ENCODE measurements at places on chromosomes 5 and 9. TPM values are rescaled to one million over a fixed set of nuclear protein-coding genes. Genes with fewer than 3 reads are reported as not detected.

Gene SLC34A1
- polyA plus RNA-seq: not detected

Gene BRINP1
- not detected for polyA plus RNA-seq

Gene DNAH5
- not detected for polyA plus RNA-seq

Gene GAPT
- polyA plus RNA-seq: 237 TPM

Gene NDST1
- polyA plus RNA-seq: 3.1 TPM

Gene ASB6
- 27.2 TPM for polyA plus RNA-seq

Gene RLN2
- 5.1 TPM for polyA plus RNA-seq

Gene EFNA5
- polyA plus RNA-seq: not detected

Gene SECISBP2
- polyA plus RNA-seq: 30.6 TPM

Gene GABRA6
- not detected for polyA plus RNA-seq

Gene FAF2
- 11.1 TPM for polyA plus RNA-seq

Gene SLC31A2
- polyA plus RNA-seq: 0.85 TPM

Gene TPD52L3
- not detected for polyA plus RNA-seq

Gene CFAP90
- not detected for polyA plus RNA-seq

Gene AP3S1
- polyA plus RNA-seq: 87.5 TPM

Gene LMX1B
- polyA plus RNA-seq: not detected

Gene SCAMP1
- 29.2 TPM for polyA plus RNA-seq

Gene FAM163B
- polyA plus RNA-seq: not detected

Gene SV2C
- not detected for polyA plus RNA-seq

Gene ALDH7A1
- 5.6 TPM for polyA plus RNA-seq

Gene TRUB2
- polyA plus RNA-seq: 27.6 TPM

Gene RNF183
- not detected for polyA plus RNA-seq

Gene HTR4
- not detected for polyA plus RNA-seq

Gene PCDHA3
- not detected for polyA plus RNA-seq

Gene ELOVL7
- 0.90 TPM for polyA plus RNA-seq

Gene PHAX
- 97.1 TPM for polyA plus RNA-seq

Gene ZBTB26
- polyA plus RNA-seq: 2.3 TPM

Gene TRAF1
- polyA plus RNA-seq: 1.3 TPM

Gene CCL19
- polyA plus RNA-seq: not detected

Gene ST8SIA4
- polyA plus RNA-seq: 24.2 TPM

Gene FBLL1
- polyA plus RNA-seq: not detected

Gene SPATA31D4
- not detected for polyA plus RNA-seq

Gene PTCD2
- polyA plus RNA-seq: 2.4 TPM

Gene CBY3
- 0.64 TPM for polyA plus RNA-seq

Gene DMAC1
- polyA plus RNA-seq: 59.9 TPM

Gene REXO4
- 31.6 TPM for polyA plus RNA-seq

Gene PSD2
- not detected for polyA plus RNA-seq

Data from IgD-negative memory B cell (primary cell).